DND-41 (cell line): ENCODE measurements at places on chromosomes 3 and 15.

DNA sequence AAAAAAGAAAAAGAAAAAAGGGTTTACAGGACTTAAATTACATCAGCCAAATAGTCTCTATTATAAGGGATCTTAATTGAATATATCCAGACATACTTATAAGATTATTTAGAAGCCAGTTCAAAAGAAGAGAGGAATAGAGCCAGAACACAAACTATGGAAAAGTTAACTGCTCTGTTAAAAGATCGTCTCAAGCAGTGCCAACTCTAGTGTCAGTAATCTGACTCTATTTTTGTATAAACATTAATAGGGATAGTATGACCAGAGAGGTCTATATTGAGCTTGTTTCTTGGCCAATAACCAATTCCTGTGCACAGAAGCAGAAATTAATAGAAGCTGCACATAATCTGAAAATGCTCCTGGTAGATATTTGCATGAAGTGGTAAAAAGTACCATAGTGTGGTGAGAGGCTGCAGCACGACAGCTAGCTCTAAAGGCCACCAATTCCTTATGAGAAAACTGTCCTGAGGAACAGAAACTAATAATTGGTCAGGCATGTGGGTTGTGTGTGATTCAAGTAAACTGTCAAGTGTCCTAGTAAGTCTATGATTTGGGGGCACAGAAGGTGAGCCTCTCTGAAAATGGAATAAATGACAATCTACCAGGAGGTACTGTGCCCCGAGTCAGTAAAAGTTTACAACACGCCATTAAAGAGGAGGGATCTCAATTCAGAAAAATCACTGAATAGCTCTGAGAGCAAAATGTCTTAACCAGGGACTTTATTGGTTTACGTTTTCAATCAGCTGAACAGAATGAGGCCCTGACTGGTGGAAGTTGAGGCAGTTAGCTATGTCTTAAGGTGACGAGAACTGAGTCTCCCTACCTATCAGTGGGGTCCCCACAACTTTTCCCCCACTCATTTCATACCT, 51.5 kb upstream of the NANOGP8 start:
- no peak overlapping the region for H3K27ac ChIP-seq
- no peaks in the 10 kb centered on the region for H3K4me1 ChIP-seq
- DNase-seq, result no peak
- H3K4me3 ChIP-seq, result no peak overlapping the region
- no peaks in the 10 kb centered on the region for H3K27me3 ChIP-seq

- no peak overlapping the region for H3K4me3 ChIP-seq
- no peak for DNase-seq
- H3K27ac ChIP-seq, result no peak overlapping the region
- no peaks in the 10 kb centered on the region for H3K4me1 ChIP-seq
These were observed 530.7 kb downstream of the EPHB1 start for GRCh38 chr3:135325726-135326235.

DNA sequence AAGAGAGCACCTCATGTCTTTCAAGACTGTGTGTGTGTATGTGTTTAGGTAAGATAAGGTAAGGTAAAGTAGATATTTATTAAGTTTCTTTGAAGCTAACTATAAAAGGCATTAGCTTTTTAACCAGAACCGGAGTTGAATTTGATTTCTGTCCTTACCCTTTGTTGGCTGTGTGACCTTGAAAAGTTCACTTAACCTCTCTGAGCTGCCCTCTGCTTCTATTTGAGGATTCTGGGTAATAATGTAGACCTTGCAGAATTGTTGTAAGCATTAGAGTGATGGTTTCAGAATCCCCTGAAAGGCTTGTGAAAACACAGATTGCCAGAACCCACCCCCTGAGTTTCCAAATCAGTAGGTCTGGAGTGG, 21.6 kb upstream of the SACM1L start:
- no peak overlapping the region; the same call in 1 of the 2 replicates for H3K27ac ChIP-seq
- no peak overlapping the region for H3K4me3 ChIP-seq
- DNase-seq, result no peak

DNA sequence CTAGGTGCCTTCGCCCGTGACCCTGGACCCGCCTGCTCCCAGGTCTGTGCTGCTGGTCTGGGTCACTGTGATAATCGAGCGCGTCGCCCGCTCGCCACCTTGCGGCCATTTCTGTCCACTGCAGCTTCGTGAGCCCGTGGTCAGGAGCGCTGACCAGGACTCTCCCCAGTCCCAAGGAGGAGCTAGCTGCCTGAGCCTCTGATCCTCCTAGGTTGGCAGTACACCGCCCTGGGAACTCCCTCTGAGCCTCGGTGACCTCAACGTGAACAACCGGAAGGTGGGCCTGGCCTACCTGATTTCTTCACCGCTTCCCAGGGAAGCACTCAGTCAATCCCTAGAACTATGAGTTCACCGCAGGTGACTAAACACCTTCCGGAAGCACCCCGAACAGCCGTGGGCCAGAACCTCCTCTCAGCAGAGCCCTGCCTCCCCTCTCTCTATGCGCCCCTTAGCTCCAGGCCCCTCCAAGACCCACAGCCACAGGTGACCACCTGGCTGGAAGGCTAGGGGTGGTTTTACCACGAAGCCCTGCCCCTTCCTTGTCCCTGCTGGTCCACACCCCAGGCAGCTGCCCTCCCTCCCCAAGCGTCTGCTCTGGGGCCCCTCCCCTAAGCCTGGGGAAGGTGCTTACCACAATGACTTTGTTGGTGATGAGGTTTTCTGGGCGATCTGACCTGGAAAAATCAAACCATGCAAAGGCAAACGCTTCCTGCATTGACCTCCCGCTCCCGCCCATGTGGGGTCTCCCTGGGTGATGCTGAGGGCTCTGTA, 9.7 kb downstream of the PLA2G4D start:
- H3K27ac ChIP-seq, result no peak overlapping the region
- no peaks in the 10 kb centered on the region for H3K27me3 ChIP-seq
- H3K4me1 ChIP-seq, result no peaks in the 10 kb centered on the region
- no peak for DNase-seq

DNA sequence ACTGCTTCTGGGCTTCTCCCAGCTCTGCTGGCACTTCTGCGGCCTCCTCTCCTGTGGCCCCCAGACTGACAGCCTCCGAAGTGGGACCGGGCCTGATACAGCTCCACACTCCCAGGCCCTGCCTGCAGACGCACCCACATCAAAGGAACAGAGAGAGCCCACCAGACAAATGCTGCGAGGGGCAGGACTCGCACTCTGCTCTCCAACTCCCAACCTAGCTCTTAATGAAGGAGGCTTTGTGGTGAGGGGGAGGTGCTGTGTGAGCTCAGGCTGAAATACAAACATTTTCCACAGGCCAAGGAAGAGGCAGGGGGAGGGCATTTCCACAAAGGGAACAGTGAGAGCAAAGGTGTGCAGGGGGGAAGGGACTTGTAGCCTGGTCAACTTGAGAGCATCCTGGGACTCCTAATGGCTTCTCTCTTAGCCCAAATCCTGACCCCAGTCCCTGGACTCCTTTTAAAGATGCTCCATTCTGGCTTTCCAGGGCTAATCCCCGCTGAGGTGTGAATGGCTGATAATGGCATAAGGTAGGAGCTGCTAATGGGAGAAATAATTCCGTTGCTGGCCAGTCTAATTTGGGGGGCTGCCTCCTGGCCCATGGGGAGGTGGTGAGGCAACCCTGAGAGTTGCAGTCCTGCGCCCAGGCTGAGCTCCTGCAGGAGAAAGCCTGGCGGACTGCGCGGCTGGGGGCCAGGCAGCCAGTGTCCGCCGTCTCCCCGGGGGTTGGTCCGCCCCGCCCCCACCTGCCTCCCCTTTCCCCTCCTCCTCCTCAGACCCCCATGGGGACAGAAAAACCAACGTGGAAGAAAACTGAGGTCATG, 9.6 kb downstream of the LINGO1 start:
- no peaks in the 10 kb centered on the region for H3K36me3 ChIP-seq
- DNase-seq, result no peak
- no peak overlapping the region for H3K4me3 ChIP-seq
- H3K27me3 ChIP-seq, result no peaks in the 10 kb centered on the region
- H3K4me1 ChIP-seq, result no peaks in the 10 kb centered on the region

GRCh38 chr15:90895571-90896117, 7.5 kb upstream of the MAN2A2 start:
- no peak overlapping the region for H3K4me3 ChIP-seq
- H3K27me3 ChIP-seq, result no peaks in the 10 kb centered on the region
- no peaks in the 10 kb centered on the region for H3K36me3 ChIP-seq
- peak; percentile 15 for DNase-seq
- peaks cover 6% of the 10 kb centered on the region; the same call in 1 of the 2 replicates for H3K4me1 ChIP-seq

DNA sequence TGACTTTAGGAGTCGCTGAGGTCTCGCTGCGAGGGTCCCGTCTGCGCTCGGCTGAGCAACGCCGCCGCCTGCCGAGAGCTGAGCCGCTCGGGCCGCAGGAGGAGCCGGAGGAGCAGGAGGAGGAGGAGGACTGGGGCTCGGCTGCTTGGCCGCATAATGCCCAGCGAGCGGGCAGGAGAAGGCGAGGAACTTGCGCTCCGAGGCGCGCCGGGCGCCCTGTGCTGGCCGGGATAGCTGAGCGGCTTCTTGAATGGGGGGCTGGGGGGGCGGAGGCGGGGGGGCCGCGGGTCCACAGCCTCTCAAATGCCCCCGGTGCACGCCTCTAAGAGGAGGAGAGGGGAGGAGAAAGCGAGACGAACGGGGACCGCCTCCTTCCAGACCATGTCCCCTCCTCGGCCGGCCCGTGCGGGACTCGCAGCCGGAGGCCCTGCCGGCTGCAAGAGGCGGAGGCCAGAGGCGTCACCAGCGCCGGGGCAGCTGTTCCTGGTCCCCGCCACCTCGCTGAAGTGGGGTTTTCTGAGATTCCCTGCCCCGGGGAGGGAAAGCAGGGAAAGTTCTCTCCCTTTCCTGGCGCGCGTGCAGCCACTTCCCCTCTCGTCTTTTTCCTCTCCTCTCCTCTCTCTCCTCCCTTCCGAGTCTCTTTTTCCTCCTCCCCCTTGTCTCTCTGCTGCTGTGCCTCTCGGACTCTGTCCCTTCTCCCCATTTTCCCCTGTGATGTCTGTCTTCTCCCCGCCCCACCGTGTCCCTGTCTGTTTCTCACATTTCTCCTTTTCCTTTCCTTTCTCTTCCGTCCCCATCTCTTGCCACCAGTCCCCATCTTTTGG, at the start of gene ADAMTS9:
TSS of gene ADAMTS9 (minus strand) at position 220 of the 824 bp plus-strand sequence. CDS start 343 bp downstream, outside the sequence.
- H3K4me3 ChIP-seq, result no peak within 1 kb of the TSS
- no peaks in the 10 kb centered on the region for H3K36me3 ChIP-seq
- no peak within 1 kb of the TSS for H3K27ac ChIP-seq
- H3K27me3 ChIP-seq, result no peaks in the 10 kb centered on the region

DNA sequence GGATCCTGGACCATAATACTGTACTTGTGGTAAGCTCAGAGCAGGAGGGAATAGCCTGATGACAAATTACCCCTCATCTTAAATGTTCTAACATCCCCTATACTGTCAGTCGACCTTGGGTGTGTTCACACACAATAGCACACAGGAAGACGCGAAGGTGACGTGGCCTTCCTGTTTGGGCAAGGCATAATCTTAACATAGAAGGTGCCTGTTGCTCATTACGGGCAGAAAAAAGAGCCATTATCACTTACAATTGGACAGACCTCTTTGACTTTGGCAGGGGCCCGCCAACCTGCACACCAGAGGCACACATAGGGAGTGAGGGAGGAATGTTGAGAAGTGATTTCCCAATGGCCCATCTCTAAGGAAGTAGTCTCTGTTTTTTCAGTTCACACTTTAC, 144.2 kb downstream of the ANO10 start:
- no peaks in the 10 kb centered on the region for H3K36me3 ChIP-seq
- no peak for DNase-seq
- peaks cover 2% of the 10 kb centered on the region for H3K27me3 ChIP-seq

DNA sequence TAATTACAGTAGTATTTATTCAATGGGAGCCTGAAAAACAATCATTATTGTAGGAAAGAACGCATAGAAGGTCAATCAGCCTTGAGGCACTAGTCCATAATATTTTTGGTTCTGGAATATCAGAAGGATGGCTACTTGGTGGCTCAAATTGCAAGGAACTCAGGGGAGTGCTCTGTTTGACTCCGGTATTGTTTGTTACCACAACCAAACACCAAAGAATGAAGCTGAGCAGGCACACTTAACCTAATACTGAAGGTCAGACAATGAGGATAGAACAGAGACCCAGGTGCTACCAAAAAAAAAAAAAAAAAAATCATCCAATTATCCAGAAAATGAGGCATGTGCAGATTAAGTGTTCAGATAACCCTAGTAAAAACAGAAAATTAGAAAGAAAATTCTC, 11.1 kb upstream of the SATB1 start:
- peaks cover 43% of the 10 kb centered on the region for H3K4me1 ChIP-seq
- H3K27ac ChIP-seq, result no peak overlapping the region
- no peak for DNase-seq
- no peaks in the 10 kb centered on the region for H3K36me3 ChIP-seq

GRCh38 chr3:118986734-118987133, 47.9 kb downstream of the IGSF11 start:
- H3K27me3 ChIP-seq, result peaks cover under 1% of the 10 kb centered on the region
- H3K27ac ChIP-seq, result no peak overlapping the region
- no peak overlapping the region for H3K4me3 ChIP-seq

DNA sequence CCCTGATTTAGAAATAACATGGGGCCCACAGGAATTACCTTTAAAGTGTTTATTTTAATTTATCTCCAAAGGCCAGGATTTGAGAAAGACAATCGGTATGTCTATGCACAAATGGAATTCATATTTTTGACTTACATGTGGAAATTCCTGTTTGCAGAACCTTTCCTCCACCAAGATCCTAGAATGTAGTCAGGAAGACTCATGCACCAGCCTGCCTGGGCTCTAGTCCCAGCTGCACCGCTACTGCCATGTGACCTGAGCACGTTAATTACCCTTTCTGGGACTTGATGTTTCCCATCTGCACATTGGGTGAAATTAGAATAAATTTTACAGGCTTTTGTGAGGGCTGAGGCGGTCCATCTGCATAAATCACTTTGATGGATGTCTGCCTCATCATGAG, 194.2 kb downstream of the ATP10A start:
- H3K4me3 ChIP-seq, result no peak overlapping the region
- H3K4me1 ChIP-seq, result no peaks in the 10 kb centered on the region
- H3K27me3 ChIP-seq, result no peaks in the 10 kb centered on the region
- no peak overlapping the region for H3K27ac ChIP-seq

DNA sequence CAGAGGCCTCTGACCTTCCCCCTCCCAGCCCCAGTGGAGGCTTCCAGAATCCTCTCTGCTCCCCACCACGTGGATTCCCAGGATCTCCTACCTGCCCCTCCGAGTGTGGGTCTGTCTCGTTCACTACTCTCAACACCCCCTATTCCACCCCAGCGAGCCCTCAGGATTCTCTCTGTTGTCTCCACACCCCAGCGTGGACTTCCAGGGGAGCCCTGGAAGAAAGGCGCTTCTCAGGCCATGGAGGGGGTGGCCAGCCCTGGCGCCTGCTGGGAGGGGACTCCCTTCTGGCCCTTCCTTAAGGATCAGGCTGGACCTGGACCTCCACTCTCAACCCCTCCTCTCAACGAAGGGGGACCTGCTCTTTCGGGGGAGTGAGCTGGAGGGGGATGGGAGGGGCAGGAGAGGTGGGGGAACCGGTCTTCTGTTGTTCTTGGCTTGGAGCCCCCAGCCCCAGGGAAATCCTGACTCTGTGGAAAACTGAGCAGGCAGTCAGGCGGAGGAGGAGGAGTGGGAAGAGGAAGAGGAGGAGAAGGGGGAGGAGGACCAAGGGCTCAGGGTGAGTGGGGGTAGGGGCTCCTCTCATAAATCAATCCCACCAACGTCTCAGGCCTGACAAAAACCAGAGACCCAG, 32.9 kb downstream of the EPHB3 start:
- H3K4me3 ChIP-seq, result no peak overlapping the region
- no peaks in the 10 kb centered on the region for H3K4me1 ChIP-seq
- no peak overlapping the region for H3K27ac ChIP-seq
- peaks cover 4% of the 10 kb centered on the region for H3K27me3 ChIP-seq
- H3K36me3 ChIP-seq, result no peaks in the 10 kb centered on the region
